ENCODE measurements at places on chromosomes 5 and 9.

DNA sequence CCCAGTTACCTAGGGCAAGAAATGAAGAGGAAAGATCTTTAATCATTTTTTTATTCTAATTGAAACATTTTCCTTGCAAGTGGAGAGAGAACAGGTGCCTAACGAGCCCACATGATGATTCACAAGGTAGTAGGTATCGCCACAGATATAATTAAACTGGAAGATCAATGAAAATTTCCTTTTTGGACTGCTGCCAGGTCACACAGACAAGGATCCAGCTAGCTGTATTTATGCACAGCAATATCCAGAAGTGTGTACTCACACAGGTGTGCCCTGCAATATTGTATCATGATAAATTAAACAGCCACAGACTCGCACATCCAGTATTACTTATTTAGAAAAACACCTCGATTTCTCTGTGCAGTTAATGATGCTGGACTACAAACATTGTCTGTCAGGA, 294.0 kb upstream of the SMARCA2 start:
- DNase-seq = no peak

GRCh38 chr9:114119242-114120191, 20.4 kb upstream of the KIF12 start:
- DNase-seq = no peak

DNA sequence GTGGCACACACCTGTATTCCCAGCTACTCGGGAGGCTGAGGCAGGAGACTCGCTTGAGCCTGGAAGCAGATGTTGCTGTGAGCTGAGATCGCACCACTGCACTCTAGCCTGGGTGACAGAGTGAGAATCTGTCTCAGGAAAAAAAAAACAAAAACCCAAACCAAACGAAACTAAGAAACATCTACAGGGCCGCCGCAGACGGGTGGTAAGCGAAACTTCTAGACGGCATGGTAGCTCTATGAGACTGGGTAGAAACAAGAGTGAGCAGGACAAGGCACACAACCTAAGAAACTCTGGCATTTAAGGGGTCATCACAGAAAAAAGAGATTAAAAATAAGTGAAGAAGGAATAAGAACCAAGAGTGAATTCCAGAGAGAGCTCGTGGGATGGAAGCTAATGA, 454.8 kb upstream of the KLF4 start:
- DNase-seq = no peak

GRCh38 chr5:136064510-136064909, 35.7 kb downstream of the TGFBI start:
- DNase-seq = no peak

DNA sequence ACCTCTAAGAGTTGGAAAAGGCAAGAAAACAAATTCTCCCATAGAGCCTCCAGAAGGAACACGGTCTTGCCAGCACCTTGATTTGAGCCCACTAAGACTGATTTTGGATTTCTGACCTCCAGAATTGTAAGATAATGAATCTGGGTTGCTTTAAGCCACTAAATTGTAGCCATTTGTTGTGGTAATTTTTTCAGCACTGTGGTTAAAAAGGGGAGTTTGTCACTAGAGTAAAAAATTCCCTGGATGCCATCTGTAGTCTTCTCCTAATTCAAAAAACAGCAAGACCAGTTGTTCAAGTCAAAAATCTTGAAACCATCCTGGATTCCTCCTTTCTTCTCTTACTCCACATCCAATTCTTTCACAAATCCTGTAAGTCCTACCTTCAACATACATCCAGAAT, 39.6 kb downstream of the NRG2 start:
- DNase-seq = no peak

- no peak for DNase-seq
Observed at GRCh38 chr9:129124506-129125069, 13.4 kb downstream of the PTPA start.

DNA sequence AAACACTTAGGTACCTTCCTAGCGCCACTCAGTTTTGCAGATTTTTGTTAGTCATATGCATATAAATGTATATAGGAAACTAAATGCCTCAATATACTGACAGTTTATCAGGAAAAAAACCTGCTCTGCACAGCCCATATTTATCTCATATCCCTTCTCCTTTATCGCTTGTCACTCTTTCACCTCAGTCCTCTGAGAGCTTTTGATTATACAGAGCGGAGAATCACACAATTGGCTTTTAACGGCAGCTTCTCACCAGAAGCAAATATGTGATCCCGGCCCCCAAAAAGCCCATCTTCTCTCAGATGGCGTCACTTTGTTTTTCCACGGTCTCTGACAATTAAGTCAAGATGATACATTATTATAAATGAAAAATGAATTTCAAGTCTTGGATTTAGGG, 362.6 kb downstream of the DNAH5 start:
- DNase-seq = no peak

GRCh38 chr5:56692359-56693219, 122.8 kb upstream of the MAP3K1 start:
- DNase-seq = no peak

- DNase-seq = no peak
Observed at GRCh38 chr9:18423791-18424531, 50.0 kb upstream of the ADAMTSL1 start.

- no peak for DNase-seq
Observed at GRCh38 chr9:118618084-118618483, 751.2 kb downstream of the BRINP1 start.

DNA sequence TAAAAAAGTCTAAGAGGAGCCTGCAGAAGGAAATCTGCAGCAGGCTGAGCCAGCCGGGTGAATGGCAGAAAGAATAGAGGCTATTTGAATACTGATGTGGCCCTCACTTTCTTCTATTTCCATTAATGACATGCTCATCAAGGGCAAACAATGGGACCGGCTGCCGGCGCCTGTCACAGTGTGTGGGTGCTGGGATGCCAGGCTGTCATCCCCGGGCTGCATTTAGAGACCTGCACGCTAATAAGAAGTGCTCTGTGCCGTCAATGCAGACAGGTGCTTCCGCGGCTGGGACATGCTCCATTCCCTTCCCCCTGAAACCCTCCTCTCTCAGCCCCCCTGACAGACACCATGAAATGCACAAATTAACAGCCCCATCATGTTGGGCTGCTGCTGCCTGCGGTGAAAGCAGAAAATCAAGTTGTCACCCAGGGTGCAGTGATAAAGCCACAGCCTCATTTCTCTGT, 217.7 kb upstream of the TBCA start:
- no peak for DNase-seq

DNA sequence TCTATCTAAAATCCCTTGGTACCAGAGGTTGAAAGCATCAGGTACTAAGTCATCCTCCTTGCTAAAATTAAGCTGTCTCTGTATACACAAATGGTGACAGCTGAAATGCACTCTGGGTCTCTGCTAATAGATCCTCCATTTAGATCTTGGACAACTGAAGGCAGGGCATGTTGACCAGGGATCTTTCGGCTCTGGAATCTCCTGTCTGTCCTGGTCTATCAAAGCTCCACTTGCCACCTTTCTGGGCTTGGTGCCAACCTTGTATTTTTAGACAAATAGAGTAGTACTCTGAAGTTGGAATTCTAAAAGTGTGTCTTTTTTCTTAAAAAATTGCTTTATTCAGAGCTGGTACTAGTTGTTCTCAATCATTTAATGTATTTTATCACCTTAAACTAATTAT, 135.2 kb upstream of the HMHB1 start:
- no peak for DNase-seq

DNA sequence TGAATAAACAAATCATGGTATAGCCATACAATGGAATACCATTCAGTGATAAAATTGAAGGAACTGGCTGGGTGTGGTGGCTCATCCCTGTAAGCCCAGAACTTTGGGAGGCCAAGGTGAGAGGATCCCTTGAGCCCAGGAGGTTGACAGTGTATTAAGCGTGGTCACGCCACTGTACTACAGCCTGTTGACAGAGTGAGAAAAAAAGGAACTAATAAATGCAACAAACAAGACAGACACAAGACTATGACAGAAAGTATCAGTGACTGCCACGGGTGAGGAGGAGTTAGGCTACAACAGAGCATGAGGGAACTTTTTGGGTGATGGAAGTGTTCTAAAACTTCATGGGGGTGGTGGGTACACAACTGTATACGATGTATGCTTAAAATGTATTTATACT, 2.2 kb downstream of the FNIP1 start:
- DNase-seq = no peak

DNA sequence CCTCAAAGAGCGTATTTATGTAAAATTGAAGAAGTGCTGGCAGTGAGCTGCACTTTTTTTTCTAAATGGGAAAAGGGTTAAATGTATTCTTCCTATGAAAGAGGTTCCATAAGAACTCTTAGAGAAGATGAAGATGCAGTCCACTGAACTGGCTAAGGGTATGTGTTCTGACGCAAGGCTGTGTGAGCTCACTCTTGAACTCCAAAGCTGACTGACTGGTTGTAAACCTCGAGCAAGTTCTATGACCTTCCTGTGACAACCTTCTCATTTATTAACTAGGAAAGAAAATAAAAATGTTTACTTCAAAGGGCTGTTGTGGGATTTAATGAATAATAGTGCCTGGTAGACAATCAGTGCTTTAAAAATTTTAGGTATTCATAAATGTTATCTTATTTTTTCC, 46.7 kb downstream of the POC5 start:
- DNase-seq = no peak

- no peak for DNase-seq
Observed at GRCh38 chr9:121896545-121896943, 196.6 kb downstream of the TTLL11 start.

- no peak for DNase-seq
Observed at GRCh38 chr9:13979941-13980318, 334.0 kb downstream of the NFIB start.

GRCh38 chr9:13082796-13083195, 196.7 kb downstream of the MPDZ start:
- DNase-seq = no peak

GRCh38 chr9:124262649-124262972, 4.9 kb downstream of the NEK6 start:
- DNase-seq = no peak

- DNase-seq = no peak
Observed at GRCh38 chr5:173554038-173554955, 62.2 kb downstream of the BOD1 start.

DNA sequence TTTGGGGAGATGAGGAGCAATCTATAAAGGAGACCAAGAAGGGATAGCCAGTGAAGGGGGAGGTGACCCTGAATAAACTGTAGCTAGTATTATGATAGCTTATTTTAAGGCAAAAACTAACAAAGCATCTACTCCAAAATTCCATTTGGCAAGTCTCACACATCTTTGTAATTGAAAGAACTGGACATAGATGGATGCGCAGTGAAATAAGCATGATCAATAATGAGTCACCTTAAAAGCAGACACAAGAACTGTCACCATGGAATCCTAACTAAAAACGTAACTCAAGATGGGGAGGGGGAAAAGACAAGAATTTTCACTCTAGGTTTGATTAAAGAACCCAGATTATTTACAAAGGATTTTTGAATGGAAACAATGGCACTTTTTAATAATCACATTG, 164.5 kb downstream of the MED27 start:
- no peak for DNase-seq

GRCh38 chr5:128925973-128926372, 39.3 kb upstream of the SLC27A6 start:
- DNase-seq = no peak

DNA sequence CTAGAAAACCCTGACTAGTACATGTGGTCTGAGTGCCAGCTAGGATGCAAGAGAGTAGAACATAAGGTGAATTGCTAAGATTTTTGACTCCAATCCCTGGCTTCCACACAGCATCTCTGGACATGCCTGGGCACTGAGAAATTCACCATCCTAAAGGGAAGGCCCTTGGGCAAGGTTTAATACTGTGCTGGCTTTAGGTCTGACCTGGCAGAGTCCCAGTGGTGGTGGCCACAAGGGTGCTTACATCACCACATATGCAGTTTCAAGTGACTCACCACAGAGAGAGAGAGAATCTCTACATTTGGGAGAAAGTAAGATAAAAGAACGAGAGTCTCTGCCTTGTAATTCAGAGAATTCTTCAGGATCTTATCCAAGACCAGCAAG, 661.6 kb upstream of the C9orf72 start:
- no peak for DNase-seq

DNA sequence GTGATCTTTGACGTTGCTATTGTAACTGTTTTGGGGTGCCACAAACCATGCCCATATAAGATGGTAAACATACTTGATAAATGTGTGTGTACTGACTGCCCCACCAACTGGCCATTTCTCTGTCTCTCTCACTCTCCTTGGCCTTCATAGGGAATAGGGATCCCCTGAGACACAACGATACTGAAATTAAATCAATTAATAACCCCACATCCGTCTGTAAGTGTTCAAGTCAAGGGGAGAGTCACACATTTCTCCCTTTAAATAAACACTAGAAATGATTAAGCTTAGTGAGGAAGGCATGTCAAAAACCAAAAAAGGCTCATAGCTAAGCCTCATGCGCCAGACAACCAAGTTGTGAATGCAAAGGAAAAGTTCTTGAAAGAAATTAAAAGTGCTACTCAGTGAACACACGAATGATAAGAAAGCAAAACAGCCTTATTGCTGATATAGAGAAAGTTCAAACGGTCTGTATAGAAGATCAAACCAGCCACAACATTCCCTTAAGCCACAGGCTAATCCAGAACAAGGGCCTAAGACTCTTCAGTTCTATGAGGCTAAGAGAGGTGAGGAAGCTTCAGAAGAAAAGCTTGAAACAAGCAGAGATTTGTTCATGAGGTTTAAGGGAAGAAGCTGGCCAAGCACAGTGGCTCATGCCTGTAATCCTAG, 111.1 kb downstream of the UGCG start:
- no peak for DNase-seq

GRCh38 chr9:113417370-113417769, 6.8 kb downstream of the C9orf43 start:
- no peak for DNase-seq

- DNase-seq = no peak
Observed at GRCh38 chr5:96144289-96144688, 182.6 kb upstream of the ELL2 start.

DNA sequence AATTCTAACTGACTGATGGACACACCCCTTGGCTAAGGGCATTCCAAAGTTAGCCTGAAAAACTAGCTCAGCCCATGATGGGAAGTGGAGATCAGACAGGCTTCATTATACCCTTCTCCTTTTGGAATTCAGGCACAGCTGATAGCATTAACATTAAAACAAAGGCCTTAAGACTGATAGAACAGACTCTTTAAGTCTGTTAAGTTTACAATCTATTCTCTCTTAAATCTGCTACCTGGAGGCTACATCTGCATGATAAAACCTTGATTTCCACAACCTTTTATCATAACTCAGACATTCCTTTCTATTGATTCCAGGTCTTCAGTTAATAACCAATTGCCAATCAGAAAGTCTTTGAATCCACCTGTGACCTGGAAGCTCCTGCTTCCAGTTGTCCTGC, 281.4 kb downstream of the TUSC1 start:
- no peak for DNase-seq

DNA sequence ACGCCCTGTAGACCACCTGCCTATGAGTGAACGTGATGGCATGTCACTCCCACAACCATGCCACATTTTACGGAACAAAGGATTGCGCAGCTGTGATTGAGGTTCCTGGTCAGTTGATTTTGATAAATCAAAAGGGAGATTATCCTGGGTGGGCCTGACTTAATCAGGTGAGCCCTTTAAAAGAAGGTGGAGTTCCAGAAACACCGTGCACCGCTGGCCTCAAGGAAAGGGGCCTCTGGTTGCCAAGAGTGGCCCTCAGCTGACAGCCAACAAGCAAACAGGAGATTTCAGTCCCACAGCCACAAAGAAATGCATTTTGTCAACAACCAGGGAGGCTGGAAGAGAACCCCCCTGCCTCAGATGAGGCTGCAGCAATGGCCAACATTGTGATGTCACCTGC, 19.0 kb downstream of the TRIM7 start:
- DNase-seq = no peak
